ENCODE measurements at places on chromosomes 13 and 19.

- DNase-seq = no peak
Measured at GRCh38 chr19:49442354-49442753, 1.0 kb upstream of the SLC17A7 start.

GRCh38 chr13:91776611-91777193 is 378.3 kb downstream of the GPC5 start:
- no peak for DNase-seq

DNA sequence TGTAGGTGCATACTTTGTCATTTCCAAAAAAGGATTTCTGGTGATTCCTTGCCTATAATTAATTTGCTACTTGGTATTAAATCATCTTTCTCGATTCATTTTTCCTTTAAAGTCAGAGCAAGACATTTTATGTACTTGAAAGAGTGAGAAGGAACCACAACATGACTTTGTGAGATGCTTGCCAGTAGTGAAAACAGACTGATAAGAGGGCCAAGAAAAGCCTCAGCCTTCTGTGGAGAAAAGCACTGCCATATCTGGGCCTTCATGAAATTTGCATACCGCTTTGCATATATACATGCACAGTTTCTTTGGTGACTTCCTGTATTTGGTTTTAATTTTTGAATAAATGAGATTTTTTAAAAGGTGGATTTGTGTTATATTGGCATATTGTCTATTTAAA is 128.4 kb downstream of the CDK8 start:
- no peak for DNase-seq

- DNase-seq = no peak
Measured at GRCh38 chr19:13797058-13797440, 1.8 kb downstream of the ZSWIM4 start.
